Breast epithelium (tissue), 4 donors: ENCODE measurements at places on chromosomes 4 and X.

DNA sequence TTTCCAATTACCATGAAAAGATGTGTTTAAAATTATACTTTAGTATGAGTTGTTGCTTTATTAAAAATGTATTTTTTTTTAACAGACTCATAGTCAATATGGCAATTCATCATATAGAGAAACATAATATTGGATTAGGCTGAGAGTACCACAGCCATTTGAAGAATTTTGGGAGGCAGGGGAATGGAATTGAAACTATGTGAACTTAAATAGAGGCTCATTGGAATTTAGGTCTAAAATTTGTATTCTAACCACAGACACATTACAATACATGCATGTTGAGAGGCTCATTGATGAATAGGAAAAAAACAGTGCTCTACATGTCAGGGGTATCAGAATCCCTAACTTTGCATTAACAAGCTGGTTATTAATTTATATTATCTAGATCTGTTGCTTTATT is 269.6 kb downstream of the DKK2 start:
- DNase-seq: no peak

- no peak for DNase-seq
Observed at GRCh38 chrX:27599928-27600327, 9.8 kb downstream of the DCAF8L2 start.

DNA sequence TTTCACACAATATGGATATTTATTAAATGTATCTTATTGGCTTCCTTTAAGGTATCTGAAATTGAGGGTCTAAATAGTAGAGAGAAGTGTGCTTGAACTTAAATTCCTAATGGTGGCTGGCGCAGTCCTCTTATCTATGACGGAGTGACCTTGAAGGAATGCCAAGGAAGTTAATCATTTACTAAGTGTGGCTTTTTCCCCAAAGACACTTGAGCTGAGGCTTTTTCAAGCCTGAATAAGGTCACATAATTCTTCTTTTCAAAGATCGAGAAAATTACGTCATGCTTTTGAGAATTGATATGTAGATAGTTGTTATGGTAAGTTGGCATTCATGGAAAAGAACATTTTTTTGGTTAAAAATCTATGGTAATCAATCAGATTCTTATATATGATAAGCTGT is 11.7 kb upstream of the PRPS2 start:
- DNase-seq: no peak

DNA sequence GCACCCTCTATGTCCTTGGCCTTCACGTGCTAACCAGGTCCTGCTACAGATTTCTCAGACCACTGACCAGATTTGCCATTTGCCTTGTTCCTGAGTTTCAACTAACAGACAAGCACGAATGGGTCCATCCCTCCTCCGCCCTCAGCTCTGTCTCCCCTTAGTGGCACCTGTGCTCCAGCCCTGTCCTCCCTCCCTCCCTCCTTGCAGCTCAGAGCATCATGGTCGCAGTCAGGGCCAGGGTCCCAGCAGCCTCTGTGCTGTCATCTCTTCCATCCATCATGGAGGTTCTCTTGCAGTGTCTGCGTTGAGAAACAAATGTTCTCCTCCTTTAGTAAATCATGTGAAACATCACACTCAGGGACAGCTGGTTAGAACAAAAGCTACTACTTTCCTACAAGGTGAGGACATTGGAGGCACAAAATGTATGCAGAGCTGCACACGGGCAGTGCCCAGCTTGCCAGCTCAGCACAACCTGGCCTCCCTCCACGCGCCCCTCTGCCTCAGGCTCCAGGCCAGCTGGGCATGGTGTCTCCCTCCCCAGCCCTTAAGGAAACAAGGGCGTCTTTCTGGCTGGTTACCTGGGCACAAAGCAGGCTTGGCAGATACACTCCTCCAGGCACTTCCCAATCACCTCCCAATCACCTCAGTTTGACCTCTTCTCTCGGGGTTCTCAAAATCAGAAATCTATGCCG is 79.5 kb upstream of the ATP6AP2 start:
- no peak for DNase-seq

DNA sequence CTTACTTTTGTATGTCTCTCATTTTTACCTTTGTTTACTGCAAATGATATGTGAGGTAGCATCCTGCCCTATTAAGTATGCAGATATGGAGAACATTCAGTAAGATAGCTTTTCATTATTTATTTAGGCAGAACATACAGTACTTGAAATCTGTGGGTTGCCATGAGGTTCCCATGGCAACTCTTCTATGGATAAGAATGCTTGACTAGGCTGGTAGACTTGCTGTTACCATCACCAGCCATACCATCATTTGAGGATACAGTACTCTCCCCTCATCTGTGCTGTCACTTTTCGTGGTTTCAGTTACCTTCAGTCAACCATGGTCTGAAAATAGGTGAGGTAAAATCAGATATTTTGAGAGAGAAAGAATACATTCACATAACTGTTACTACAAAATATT is 56.7 kb downstream of the NAF1 start:
- DNase-seq: no peak

DNA sequence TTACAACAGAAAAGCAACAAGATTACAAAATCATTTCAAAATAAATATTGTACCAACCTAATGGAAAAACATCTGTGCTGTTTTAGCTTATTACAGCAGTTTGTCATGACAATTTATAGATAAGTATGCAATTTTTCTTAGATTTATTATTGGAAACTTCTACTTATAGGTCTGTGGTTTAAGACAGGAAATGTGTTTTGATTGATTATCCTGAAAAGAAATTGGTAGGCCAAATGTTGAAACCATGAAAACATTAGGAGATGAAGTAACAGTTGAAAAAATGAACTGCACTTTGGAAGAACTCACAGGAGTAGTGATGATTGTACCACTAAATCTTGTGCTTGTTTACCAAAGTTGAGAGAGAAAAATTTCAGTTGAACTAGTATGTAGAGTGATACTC is 162.2 kb upstream of the GIMD1 start:
- no peak for DNase-seq

DNA sequence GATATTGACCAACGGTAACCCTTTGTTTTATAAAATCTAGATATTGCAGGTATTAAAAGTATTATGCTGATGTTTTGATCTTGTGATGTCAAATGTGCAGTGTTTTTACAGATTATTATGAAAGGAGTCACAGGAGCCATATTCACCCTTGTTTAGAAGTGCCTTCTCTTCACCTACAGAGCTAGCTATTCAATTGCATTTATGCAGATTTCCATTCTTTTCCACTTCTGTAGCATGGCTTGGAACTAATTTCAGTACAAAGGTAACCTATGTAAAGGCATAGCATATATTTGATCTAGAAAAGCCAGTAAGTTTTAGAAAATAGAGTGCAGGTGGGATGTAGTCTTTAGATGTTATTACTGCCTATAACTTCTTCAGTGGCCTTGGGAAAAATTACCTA is 176.2 kb downstream of the GABRB1 start:
- DNase-seq: no peak

GRCh38 chr4:115121351-115122043 is 8.1 kb upstream of the NDST4 start:
- no peak for DNase-seq

DNA sequence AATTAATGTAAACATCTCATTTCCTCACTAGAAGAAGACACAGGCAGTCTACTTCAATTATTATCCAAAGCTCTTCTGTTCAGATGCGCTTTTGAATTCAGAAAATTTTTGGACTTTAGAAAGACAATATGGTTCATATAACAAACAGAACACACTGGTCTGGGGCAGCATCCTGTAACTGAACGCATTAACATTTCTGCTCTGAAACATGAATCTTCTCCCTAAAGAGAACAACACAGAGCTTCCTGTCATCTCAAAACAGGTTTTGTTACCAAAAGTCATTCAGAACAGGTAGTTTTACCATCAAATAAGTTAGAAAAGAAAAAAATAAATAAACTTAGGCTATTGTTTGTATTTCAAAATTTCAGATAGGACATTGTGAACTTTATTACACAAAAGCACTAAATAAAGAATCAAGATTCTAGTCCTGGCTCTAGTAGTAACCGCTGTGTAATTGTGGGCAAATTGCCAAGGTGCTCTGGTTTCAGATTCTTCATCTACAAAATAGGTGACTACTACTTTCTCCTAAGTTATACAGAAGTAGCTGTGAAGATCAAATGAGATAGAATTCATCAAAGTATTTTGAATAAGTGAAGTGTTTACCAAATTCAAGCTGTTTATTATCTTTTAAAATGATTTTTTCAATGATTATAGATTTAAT is 252.3 kb upstream of the RASGEF1B start:
- DNase-seq: no peak

- DNase-seq: no peak
Observed at GRCh38 chr4:71240094-71240493, 98.7 kb upstream of the SLC4A4 start.

DNA sequence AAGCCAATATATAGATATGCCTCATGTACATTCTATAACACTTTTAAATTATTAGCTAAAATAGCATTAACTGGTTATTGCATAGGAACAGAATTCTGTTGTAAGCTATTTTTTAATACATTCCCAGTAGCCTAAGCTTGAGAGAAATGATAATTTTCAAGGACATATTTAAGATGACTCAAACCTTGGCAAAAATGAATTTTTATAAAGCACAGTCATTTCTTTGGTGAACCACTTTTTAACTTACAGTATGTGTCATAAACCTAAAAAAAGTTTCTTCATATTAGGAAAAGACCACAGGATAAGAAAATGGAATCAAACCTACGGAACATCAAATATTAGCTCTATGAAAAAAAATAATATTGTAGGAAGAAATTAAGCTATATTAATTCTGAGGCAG is 986.3 kb downstream of the STIM2 start:
- DNase-seq: no peak

GRCh38 chr4:144711700-144712456 is 65.9 kb downstream of the HHIP start:
- no peak for DNase-seq

- no peak for DNase-seq
Observed at GRCh38 chr4:3489451-3489962, 26.4 kb downstream of the DOK7 start.

GRCh38 chr4:159117968-159118367 is 15.1 kb downstream of the RAPGEF2 start:
- no peak for DNase-seq

GRCh38 chrX:111182997-111183396 is 87.0 kb downstream of the PAK3 start:
- DNase-seq: no peak

GRCh38 chr4:1579001-1579900 is 104.9 kb downstream of the FAM53A start:
- DNase-seq: peak; percentile 58

DNA sequence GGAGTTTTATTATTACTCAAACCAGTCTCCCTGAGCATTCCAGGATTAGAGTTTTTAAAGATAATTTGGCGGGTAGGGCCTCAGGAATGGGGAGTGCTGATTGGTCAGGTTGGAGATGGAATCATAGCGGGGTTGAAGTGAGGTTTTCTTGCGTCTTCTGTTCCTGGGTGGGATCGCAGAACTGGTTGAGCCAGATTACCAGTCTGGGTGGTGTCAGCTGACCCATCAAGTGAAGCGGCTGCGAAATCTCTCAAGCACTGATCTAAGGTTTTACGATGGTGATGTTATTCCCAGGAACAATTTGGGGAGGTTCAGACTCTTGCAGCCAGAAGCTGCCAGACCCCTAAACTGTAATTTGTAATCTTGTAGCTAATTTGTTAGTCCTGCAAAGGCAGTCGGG is 25.1 kb upstream of the SETD7 start:
- DNase-seq: no peak

DNA sequence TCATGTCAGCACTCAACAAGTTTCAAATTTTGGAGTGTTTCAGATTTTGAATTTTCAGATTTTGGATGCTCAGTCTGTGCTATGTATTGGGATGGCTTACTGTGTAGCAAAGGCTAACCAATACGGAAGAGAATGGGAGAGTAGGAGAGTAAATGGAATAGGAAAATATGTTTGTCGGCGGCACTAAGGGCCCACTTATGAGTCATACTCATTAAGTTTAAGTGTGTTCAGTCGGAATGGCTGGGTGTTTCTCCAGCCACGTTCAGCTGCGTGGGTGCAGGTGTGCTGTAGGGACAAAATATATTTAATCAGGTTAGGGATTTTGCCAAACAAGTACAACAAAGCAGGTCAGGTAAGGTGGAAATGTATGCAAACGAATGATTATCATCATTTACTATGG is 13.6 kb downstream of the FTHL17 start:
- DNase-seq: no peak
